Anterior cingulate cortex (tissue), 58 donors: ENCODE measurements at places on chromosomes 5 and 9.

- no peak for DNase-seq
These were observed 76.0 kb upstream of the KLF9 start for GRCh38 chr9:70490478-70490877.

DNA sequence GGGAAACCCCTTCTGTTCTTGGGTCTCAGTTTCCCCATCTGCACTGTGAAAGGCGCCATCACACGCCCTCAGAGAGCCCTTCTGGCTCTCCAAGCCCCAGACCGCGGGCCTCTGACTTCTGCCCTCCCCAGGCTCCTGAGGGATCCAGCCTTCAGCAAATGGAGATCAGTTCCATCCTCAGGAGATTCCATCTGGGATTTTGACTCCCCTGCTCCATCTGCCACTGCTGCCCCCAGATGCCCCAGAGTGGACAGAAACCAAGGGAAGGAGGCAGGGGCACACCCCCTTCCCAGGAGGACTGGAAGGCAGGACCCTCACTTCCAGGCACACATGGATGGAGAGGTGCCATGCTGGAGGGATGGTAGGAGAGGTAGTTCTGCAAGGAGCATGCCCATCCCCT lies 18.7 kb upstream of the RPS14 start:
- DNase-seq = no peak

GRCh38 chr5:91840412-91840811 lies 457.3 kb upstream of the ARRDC3 start:
- no peak for DNase-seq

DNA sequence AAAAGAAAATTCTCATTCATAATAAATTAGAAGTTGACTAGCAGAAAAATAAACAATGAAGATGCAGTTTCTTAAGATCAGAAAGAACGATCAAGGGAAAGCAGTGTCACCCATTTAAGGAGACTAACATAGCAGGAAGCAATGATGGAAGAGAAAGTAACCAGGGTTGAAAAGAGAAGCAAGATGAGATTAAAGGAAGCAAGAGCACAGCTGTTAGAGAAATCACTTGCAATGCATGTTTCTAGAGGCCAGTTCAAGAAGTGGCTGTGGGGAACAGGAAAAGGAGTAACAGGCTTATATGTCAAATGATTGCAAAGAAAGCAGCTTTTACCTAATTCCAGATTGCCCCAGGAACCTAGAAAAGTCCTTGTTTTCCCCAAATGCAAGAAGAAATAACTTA lies 46.8 kb upstream of the SLC1A1 start:
- DNase-seq = no peak

GRCh38 chr5:120604884-120605283 lies 140.8 kb downstream of the PRR16 start:
- DNase-seq = no peak

- DNase-seq = no peak
These were observed 489 bp downstream of the CHMP5 start for GRCh38 chr9:33265211-33265865.

DNA sequence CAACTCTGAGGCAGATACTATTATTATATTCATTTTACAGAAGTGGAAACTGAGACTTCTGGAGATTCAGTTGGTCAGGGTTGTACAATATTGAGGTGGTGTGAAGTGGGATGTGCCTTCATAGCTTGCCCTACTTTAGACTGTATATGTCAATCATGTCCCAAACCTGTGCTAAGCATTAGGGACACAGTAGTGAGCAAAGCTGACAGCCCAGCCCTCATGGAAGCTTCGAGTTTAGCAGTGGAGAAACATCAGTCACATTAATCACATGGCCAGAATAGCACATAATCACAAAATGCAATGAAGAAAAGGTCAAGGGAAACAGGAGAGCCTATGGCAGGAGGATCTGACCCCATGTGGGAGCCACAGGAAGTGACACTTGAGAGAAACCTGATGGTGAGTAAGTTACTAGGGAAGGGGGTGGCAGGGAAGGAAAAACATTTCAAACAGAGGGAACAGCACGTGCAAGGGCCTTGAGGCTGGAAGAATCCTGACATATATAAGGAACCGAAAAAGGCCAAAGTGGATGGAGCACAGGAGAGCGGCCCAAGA lies 20.5 kb upstream of the RALGPS1 start:
- DNase-seq = no peak

DNA sequence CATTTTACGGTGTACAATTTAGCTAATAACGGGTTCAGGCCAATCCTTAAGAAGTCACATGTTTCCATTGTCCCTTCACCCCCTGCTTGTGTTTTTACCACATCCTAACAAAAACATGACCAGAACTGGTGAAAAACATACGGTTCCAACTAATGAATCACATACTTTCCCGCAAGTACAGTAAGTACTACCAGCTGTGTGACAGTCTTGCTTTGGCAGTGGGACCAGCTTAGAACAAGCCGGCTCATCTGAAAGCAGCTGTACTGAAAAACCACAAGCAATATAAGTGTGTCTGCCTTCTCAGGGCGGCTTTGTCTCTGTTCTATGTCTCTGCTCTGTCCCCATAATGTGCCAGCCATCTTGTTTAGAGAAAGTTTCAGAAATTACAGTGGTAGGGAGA lies 242.5 kb downstream of the BNC2 start:
- DNase-seq = no peak

GRCh38 chr5:82656341-82656761 lies 378.2 kb upstream of the RPS23 start:
- no peak for DNase-seq

GRCh38 chr5:53871050-53871449 lies 310.6 kb downstream of the NDUFS4 start:
- no peak for DNase-seq

- DNase-seq = no peak
These were observed 269.1 kb downstream of the FANCC start for GRCh38 chr9:95048225-95049087.

DNA sequence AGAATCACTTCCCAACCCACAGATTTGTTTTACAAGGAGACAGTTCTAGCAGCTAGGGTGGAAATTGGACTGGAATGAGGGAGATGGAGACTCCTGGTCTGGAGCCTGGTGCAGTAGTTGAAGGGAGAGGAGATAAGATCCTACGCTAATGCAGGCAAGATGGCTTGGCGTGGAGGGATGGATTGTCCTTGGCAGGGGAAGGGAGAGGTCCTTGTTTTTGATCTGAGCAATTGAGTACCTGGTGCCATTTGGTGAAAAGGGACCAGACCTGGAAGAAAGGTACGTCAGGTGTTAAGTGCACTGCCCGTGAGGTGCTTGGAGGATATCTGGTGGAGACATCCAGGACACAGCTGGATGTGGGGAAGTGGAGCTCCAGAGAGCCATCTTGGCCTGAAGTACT lies 35.7 kb downstream of the ANGPTL2 start:
- DNase-seq = no peak

GRCh38 chr5:37112383-37112991 lies 136.7 kb downstream of the CPLANE1 start:
- no peak for DNase-seq

- DNase-seq = peak; percentile 42
These were observed 72.7 kb downstream of the MAP1B start for GRCh38 chr5:72179816-72180440.

DNA sequence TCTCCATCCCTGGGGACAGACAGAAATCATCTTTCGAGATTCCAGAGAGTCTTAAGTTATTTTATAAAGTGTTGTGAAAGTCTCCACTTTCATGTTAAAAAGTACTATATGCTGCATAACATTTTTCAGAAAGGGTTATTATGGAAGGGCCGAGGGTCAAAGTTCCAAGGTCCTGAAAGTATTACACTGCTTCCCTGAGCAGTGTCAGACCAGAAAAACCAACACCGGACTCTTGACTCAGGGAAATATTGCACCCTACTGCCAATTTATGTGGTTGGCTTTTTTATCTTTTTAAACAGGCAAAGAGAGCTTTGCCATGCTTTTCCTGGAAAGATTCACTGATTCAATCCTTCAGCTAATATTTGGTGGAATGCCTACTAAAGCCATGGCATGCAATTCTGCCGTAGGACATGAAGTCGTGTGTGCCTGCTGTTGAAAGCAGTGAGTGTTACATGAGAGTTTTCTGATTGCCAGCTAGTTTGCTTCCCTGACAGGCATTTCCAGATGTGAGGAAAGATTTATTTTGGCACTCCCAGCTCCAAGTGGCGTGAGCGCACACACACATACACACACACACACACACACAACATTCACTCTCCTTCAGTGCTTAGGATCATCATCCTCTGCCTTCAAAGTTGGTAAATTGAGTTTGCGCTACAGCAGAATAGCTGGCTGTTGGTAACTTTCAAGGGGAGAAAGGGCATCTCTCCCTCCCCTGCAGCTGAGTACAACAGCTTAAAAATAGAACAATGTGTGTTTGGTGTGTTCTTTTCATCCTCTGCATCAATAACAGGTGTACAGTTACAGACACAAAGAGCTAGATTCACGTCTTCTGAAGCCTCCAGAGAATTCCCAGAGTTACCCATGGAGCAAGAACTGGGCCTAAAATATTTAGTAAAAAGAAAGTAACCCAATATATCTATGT lies 45.6 kb downstream of the SLC1A3 start:
- no peak for DNase-seq

- no peak for DNase-seq
These were observed 31.2 kb downstream of the ZNF618 start for GRCh38 chr9:113907282-113907681.
